COR-L47 (cell line): ENCODE measurements at places on chromosomes 12 and 14.

GRCh38 chr12:111414711-111415252 lies 9.1 kb downstream of the SH2B3 start:
- no peak for DNase-seq

DNA sequence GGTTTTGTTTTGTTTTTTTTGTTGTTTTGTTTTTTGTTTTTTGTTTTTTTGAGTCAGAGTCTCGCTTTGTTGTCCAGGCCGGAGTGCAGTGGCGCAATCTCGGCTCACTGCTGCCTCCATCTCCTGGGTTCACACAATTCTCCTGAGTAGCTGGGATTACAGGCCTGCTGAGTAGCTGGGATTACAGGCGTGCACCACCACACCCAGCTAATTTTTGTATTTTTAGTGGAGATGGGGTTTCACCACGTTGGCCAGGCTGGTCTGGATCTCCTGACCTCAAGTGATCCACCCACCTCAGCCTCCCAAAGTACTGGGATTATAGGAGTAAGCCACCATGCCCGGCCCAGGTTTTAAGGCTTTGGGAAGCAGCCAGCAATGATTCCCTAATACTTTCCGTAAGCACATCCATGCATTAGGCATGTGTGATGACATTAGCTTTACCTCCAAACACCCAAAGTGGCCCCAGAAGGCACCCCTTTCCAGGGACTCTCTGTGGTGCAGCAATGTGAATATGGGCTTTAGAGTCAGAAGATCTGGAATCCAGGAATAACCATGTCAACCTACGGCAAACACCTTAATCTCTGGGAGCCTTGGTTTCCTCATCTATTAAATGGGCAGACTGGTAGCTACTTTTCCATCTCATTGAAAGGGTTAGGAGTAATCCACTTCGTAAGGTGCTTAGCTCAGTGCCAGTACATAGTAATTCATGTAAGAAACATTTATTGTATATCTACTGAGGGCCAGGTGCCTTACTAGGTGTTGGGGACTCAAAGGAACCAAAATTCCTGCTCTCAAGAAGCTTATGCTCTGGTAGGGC lies 152.9 kb downstream of the ZFP36L1 start:
- DNase-seq = no peak

GRCh38 chr12:51630256-51630880 lies 39.3 kb downstream of the SCN8A start:
- no peak for DNase-seq

GRCh38 chr12:12460935-12461922 lies 101.4 kb downstream of the DUSP16 start:
- no peak for DNase-seq

- DNase-seq = no peak
Observed at GRCh38 chr14:101824339-101824727, 62.8 kb downstream of the PPP2R5C start.

DNA sequence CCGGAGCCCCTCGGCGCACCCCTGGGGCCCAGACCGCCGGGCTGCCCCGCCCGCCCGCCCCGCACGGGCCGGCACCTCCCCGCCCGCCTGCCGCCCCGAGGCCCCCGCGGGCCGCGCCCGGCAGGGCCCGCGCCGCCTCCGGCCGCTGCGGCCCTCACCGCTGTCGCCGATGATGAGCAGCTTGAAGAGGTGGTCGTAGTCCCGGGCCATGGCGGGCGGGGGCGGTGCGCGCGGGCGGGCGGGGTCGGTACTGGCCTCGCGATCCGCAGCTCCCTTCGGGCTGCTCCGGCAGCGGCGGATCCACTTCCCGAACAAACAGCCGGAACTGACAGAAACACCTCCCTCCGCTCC lies at the start of gene RAB35:
Gene RAB35 (minus strand): TSS at position 313 of the 351 bp plus-strand sequence. CDS start 103 bp downstream, at position 210.
- DNase-seq = no peak

DNA sequence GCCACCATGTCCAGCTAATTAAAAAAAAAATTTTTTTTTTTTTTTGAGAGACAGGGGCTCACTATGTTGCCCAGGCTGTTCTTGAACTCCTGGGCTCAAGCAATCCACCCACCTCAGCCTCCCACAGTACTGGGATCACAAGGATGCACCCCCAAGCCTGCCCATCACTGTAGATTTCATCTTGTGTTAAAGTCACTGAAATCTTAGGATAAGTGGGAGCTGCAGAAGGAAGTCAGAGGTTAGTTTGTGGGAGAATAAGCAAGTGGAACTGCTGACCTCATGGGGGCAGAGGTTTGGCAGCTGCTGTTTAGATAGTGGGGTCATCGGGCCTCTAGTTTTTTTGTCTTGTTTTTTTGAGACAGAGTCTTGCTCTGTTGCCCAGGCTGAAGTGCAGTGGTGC lies 59.7 kb upstream of the MAX start:
- no peak for DNase-seq

GRCh38 chr12:50747817-50748216 lies 16.1 kb upstream of the ATF1 start:
- DNase-seq = no peak

DNA sequence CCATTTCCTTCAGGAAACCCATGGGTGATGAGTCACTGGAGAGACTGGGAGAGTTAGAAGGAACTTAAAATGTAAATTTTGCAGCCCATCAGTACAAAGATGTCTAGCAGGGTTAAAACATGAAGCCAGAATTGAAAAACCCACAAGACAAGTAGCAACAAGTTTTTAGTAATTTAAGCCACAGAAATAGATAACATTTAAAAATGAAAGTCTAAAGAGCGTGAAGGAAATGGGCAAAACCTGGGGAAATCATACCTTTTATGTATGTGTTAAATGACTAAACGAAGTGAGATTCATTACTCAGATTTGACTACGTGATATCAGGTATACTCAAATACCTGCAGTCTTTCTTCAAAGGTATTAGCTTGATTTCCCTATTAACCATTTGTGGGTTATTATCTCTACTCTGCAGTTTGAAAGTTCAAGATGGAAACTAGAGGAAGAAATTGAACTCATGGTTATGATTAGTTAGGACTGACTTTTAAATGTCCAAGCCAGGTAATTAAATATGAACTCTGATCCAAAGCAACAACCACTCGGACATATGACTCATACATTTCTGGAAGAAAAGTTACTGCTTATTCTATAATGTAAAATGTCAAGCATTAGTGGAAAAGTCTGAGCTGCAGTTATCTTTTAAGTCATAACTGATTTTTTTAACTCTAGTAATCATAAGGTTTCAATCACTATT lies 84.1 kb downstream of the ITPR2 start:
- DNase-seq = no peak
